ENCODE measurements at places on chromosomes 2 and 18.

DNA sequence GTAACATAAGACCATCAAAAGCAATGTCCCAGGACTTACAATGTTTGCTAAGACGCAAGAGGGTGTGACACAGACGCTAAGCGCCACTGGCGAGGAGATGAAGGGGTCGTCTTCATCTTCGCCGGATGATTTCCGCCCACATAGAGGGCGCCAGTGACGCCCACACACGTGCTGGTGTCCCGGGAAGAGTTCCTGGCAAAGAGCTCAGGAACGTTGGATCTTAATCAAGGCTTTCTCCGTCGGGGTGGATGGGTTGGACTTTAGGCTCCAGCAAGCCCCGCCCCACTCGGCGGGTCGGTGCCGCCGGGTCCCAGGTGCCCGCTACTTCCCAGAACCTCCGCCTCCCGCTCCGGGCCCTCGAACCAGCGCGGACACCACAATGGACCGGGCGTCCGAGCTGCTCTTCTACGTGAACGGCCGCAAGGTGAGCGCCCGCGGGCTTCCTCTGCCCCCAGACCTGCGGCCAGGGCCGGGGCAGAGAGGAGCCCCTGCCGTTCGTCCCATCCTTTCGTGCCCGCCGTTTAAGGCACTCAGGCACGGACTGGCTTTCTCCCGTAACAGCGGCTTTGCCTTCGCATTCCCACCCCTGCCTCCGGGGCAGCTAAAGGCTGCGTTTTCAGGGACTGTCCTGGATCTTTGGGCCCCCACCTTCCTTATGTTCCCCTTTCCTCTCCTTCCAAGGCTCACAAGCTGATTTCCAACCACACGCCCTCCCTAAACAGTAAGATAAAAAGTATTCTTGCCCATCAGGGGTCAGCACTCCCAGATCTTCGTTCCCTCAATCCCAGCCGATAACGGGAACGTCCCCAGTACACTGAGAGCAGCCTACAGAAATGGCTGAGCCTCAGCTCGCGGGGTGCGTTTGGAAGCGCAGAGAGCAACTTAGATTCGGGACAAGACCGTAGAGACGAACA lies at the start of gene AOX1:
Gene AOX1, plus strand, starts transcription at position 285 of the 914 bp plus-strand sequence. Its CDS starts 95 bp downstream, at position 380.
- peak; percentile 36 for DNase-seq

GRCh38 chr2:182148344-182148743 lies 162.7 kb downstream of the PPP1R1C start:
- no peak for DNase-seq

GRCh38 chr2:23586741-23587306 lies 201.8 kb downstream of the KLHL29 start:
- no peak for DNase-seq

GRCh38 chr18:61943175-61943964 lies 50.6 kb upstream of the RNF152 start:
- no peak for DNase-seq

DNA sequence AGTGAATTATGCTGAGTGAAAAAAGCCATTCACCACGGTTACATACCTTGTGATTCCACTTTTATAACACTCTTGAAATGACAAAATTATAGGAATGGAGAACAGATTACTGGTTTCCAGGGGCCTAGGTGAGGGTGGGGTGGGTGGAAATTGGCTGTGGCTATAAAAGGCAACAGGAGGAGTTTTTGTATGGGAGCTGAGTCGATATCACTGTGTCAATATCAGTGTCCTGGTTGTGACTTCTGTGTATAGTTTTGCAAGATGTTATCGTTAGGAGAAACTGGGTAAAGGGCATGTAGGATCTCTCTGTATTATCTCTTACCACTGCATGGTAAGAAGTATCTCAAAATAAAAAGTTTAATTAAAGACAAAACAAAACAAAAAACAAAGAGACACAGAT lies 84.3 kb downstream of the EDAR start:
- DNase-seq, result no peak

DNA sequence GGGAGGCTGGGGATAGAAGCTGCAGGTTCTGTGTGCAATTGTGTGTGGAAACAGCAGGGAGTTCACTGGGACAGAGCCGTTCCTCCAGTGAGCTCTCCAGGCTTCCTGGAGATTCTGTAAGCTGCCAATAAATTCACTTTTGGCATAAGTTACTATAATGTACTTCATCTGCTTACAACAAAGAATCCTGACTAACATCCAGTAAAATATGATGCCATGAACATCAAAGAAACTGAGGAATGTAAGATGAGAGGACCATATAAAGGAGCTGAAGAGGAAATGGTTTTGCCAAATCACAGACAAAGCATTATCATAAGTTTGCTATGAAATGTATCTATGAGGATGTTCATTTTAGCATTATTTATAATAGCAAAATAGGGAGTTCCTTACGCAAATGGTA lies 175.3 kb downstream of the KCNE4 start:
- no peak for DNase-seq

GRCh38 chr18:371609-371982 lies 103.7 kb upstream of the THOC1 start:
- no peak for DNase-seq

DNA sequence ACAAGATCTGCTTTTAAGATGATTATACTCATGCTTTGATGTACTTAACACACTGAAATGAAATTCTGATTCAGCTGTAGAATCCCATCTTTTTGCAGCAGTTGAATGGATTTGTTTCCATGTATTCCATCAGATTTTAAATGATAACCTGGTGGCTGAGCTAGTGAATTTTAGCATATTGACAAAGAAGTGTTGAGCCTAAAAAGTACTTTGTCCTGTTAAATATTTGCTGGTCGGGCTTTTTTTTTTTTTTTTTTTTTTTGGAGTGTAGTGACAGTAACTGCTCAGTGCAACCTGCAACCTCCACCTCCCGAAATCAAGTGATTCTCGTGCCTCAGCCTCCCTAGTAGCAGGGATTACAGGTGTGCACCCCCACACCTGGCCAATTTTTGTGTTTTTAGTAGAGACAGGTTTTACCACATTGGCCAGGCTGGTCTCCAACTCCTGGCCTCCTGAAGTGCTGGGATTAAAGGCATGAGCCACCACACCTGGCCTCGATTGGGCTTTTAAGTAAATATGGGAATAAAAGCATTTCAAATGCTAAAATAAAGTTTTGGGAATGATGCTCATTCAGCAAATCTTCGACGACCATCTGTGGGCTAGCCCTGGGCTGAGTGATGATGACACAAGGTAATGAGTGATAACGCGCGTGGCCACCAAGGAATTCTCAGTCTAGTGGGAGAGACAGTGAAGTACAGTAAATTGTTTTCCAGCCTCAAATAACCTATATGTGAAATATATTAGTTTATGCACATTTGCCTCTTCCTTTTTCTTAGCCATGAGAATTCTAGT lies 2.2 kb downstream of the ELP2 start:
- no peak for DNase-seq
